CD8-positive, alpha-beta memory T cell (primary cell): ENCODE measurements at places on chromosomes 16 and 17.
A peak's percentile ranks its signal among the peaks of the same experiment; 100 is the strongest.

DNA sequence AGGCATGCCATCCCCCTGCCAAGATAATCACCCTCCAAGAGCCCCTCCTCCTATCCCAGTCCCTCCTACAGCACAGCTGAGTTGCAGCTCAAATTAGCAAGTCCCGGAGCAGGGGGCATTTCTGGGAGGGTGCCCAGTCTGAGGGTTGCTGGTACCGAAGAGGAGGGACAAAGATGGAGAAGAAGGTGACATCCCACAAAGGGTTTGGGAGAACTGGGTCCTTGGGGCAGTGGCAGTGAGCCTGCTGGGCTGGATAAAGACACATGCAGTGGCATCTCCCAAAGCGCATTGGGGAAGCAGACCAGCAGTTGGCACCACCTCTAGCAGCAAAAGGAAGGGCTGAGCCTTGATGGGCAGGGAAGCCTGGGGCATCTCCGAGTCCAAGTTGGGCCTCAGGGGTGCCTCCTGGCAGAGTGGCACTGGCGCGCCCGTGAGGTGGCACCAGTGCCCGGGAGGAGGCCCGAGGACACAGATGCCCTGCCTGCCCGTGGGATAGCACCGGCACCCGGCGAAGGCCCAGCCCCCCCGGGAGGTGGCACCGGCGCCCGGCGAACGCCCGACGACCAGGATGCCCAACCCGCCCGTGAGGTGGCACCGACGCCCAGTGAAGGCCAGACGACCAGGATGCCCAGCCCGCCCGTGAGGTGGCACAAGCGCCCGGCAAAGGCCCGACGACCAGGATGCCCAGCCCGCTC, 622 bp downstream of the TOM1L2 start:
- no peak for DNase-seq

- DNase-seq = no peak
Measured at GRCh38 chr17:69907132-69907847, 167.7 kb upstream of the KCNJ16 start.

DNA sequence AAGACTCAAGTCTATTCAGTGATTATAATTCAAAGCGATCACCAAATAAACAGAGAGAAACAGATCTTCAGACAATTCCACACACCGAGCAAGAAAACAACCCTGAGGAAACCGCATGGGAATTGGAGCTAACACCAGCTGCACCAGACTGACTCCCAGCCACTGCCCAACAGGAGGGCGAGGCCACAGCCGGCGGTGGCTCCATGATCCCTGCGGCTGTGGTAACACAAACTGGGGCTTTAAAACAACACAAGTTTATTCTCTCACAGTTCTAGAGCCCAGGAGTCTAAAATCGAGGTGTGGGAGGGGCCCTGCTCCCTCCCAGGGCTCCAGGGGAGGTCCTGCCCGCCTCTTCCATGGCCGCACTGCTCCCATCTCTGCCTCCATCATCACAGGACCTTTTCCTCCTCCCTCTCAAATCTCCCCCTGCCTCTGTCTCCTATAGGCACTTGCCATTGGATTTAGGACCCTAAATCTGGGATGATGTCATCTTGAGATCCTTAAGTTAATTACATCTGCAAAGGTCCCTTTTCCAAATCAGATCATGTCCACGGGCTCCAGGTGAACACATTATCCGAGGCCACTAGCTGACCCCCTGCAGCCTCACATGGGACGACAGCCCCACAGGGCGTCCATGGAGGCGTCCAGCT, 9.7 kb upstream of the HEXD start:
- no peak for DNase-seq

- DNase-seq = no peak
Measured at GRCh38 chr17:6422654-6423241, 12.2 kb downstream of the AIPL1 start.

DNA sequence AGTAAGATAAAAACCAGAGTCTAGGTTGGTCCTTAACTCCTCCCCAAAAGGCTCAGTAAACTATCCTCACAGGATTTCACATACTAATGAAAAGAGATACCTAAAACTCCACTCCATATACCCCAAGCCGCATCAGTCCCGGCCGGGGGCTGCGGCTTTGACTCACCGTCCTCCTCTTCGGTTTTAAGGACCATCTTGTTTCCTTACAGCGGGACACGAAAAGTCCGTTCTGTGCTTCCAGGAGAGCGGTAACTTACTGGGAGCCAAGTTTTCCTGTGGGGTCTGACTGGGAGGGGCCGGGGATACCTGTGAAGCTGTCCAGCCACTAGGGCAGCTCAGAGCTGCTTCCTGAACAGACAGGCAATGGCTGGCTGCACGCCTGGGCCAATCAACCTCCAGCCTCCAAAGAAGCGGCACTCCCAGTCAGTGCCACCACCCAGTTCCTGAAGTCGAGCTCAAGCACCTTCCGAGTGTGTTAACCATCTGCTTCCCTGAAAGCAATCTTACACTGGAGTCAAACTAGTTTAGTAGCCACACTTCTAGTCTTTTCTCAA, 45.5 kb downstream of the CYTH1 start:
- DNase-seq = peak; percentile 78

DNA sequence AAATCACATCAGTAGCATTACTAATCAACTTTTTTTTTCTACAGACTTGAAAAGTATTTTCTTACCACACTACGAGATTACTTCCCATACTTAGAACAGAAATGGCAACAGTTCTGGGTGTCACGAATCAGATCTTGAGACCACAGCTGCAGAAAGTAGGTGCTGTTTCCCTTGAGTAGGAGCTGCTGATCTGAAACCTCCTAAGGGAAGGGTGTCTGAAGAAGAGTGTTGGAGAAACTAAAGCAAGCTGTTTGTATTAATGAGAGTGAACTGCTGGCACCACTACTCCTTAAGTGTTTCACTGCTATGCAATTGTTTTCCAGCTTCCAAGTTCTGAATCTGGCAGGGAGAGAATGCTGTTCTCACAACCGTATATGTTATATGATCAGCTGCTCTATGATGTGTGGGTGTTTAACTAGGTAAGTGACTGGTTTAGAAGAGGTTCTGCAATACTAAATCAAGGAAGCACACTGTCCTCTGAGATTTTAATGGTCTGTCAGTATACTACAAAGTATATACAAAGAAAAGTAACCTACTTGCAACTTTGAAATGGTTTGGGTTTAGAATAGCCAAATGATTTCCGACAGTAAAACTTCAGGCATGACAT, 3.3 kb downstream of the ZNF652 start:
- DNase-seq = no peak

- DNase-seq = no peak
Measured at GRCh38 chr17:37713028-37713431, 31.8 kb downstream of the HNF1B start.
